ENCODE measurements at places on chromosomes 6 and 20. TPM values are rescaled to one million over a fixed set of nuclear protein-coding genes. Genes with fewer than 3 reads are reported as not detected.
A peak's percentile ranks its signal among the peaks of the same experiment; 100 is the strongest.

DNA sequence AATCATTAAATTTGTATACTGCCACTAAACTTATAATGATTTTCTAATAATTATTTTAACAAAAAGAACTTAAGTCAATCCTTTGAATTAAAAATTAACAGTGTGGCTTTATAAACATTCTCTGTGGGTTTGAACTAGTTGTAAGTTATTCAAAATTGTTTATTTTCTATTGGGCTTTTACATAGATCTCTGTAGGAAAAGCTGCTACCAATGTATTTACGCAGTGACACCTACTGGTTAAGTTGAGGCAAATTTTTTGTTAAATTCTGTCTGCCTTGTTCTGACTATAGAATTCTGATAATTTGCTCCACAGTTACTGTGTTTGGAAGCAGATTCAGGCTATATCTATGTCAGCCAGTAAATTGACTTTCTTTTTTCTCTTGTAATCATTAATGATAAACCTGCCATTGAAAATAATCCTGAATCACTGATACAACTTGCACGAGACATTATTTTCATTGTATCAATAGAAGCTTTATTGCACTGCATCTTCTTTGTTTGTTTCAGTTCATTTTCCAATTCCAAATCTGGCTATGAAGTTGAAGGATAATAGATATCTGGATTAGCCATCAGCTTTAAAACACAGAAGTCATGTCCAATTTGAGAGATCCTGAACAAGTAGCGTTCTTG lies 66.0 kb upstream of the UTRN start:
- DNase-seq = no peak

Gene SLC26A8
- not detected for total RNA-seq

DNA sequence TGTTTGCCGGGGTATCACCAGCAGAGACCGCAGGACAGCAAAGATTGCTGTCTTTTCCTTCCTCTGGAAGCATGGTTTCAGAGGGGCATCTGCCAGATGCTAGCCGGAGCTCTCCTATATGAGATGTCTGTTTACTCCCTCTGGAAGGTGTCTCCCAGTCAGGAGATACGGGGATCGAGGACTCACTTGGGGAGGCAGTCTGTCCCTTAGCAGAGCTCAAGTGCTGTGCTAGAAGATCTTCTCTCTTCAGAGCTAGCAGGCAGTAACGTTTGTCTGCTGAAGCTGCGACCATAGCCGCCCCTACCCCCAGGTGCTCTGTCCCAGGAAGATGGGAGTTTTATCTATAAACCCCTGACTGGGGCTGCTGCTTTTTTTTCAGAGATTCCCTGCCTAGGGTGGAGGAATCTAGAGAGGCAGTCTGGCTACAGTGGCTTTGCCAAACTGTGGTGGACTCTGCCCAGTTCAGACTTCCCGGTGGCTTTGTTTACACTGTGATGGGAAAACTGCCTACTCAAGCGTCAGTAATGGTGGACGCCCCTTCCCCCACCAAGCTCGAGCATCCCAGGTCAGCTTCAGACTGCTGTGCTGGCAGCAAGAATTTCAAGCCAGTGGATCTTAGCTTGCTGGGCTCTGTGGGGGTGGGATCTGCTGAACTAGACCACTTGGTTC lies 133.0 kb upstream of the FLRT3 start:
- DNase-seq = no peak

GRCh38 chr6:28943557-28944411 lies 20.0 kb upstream of the TRIM27 start:
- DNase-seq = peak; percentile 79

Gene PPIL6
- 2.5 TPM for total RNA-seq

Gene WFDC12
- not detected for total RNA-seq

DNA sequence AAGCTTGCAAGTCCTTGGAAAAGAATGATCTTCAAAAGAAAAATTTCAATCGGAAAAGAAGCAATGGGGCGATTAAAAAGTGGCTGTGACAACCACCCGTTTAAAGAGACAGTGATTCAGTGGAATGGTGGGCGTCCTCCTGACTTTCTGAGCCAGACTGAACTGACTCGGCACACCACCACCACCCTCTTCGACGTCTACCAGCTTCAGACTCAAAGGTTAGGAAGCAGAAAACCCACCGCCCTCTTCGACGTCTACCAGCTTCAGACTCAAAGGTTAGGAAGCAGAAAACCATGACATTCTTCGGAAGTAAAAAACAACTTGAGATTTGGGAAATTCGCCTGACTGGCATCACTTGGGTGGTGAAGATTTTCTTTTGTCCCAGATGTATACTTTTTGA lies 28.3 kb upstream of the IRF4 start:
- DNase-seq = no peak

GRCh38 chr6:36463676-36464075 lies 20.9 kb downstream of the KCTD20 start:
- DNase-seq = no peak

DNA sequence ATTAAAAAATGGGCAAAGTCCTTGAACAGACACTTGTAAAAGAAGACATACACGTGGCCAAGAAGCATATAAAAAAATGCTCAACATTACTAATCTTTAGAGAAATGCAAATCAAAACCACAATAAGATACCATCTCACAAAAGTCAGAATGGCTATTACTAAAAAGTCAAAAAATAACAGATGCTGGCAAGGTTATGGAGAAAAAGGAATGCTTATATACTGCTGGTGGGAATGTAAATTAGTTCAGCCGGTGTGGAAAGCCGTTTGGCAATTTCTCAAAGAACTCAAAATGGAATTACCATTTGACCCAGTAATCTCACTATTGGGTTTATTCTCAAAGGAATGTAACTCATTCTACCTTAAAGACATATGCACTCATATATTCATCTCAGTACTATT lies 166.6 kb downstream of the KHDC1L start:
- no peak for DNase-seq

DNA sequence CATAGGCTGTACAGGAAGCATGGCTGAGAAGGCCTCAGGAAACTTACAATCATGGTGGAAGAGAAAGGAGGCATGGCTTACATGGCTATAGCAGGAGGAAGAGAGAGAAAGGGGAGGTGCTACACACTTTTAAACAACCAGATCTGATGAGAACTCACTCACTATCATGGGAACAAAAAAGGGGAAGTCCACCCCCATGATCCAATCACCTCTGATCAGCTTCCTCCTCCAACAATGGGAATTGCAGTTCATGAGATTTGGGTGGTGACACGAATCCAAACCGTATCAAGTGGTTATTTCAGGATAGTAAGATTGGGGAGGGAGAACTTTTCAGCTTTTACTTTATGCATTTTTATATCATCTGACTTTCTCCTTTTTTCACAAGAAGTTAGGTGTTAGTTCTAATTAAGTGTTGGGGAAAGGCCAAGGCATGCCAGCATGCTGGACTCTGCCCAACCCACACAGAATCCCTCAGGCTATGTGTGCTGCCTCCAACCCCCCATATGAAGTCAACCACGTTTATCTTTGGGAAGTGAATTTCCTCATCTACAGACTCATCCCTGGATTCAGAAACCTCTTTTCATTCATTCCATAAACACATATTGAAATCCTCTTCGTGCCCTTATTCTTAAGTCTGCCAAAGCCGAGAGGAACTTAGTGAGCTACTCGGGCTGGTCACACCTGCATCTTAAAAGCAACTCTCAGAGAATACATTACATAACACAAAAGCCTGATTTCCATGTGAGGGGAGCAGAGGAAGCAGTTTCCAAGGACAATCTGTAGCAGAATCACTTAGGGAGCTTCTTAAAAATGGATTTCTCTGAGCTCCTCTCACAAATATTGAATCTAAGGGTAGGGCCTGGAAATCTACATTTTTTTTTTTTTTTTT lies 16.7 kb upstream of the CLIC5 start:
- DNase-seq = no peak

DNA sequence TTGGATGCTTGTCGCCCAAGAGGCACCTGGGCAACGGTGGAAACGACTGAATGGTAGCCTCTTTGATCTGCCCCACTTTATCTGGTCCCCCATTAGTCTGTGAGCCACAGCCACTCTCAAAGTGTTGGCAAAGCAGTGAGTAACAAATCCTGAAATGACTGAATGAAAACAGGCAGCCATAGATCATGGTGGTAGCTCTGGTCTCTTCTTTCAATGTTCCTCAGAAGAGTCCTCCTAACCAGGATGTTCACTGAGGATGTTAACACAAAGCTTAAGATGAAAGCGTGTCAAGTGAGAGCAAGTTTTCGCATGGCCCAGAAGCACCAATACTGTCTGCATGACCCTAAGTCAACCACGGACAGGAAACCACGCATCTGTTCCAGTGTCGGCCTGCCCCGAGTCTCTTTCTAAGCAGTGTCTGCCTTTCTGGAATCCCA lies 107.3 kb downstream of the IRF4 start:
- DNase-seq = no peak

Gene GHRH
- total RNA-seq = not detected

Gene MYBL2
- 0.84 TPM for total RNA-seq

- no peak for DNase-seq
Measured at GRCh38 chr20:38303908-38304379, at the start of gene BPI. BPI (plus strand) TSS chr20:38304156; CDS start chr20:38304224, 68 bp downstream.

Gene DAAM2
- total RNA-seq = 16.1 TPM

GRCh38 chr6:115969207-115969929 lies 91.3 kb downstream of the FRK start:
- no peak for DNase-seq

Gene GSTA3
- not detected for total RNA-seq

GRCh38 chr6:141164042-141164743 lies 968.5 kb upstream of the GJE1 start:
- DNase-seq = peak; percentile 28

- DNase-seq = peak; percentile 41
Measured at GRCh38 chr20:58228484-58229197, at the start of gene ANKRD60. ANKRD60 (minus strand) TSS chr20:58228653; CDS start chr20:58228653, 0 bp downstream.

Gene FNDC11
- total RNA-seq = 0.15 TPM

GRCh38 chr6:149544646-149545257 lies 1.1 kb downstream of the PPIL4 start:
- DNase-seq = no peak

Gene RUNX2
- total RNA-seq = 0.79 TPM

Gene ENPP5
- 3.2 TPM for total RNA-seq

DNA sequence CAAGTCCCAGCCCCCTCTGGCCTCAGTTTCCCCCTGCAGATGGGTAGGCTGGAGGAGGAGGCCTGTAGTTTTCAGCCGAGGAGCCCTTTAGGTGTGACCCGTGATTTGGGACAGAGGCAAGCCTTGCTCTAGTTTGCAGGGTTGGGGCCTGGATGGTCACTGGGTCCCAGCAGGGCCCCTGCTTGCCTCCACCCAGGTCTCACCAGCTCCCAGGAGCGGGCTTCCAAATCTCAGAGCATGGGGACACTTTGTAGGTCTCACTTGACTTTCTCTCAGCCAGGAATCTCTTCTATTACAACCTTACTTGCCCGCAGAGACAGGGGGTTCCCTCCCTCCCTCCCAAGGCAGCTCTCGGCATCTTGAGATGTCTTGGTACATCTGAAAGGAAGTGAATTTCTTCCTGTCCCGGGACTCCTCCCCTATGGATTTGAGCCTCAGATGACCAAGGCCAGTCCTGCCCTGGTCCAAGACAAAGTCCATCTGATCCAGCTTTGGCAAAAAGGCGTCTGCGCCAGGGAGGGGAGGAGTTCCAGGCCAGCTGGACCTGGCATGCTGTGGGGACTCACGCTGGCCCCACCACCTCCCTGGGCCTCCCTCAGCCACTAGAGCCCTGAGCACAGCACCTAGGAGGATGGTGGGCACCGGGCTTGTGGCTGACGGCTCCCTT lies 47.4 kb downstream of the SRC start:
- DNase-seq = peak; percentile 20

Gene TAGAP
- 2.1 TPM for total RNA-seq

- peak; percentile 73 for DNase-seq
Measured at GRCh38 chr6:24910961-24911725, 24.6 kb downstream of the RIPOR2 start.

- DNase-seq = no peak
Measured at GRCh38 chr20:24572140-24572539, 102.7 kb downstream of the SYNDIG1 start.

DNA sequence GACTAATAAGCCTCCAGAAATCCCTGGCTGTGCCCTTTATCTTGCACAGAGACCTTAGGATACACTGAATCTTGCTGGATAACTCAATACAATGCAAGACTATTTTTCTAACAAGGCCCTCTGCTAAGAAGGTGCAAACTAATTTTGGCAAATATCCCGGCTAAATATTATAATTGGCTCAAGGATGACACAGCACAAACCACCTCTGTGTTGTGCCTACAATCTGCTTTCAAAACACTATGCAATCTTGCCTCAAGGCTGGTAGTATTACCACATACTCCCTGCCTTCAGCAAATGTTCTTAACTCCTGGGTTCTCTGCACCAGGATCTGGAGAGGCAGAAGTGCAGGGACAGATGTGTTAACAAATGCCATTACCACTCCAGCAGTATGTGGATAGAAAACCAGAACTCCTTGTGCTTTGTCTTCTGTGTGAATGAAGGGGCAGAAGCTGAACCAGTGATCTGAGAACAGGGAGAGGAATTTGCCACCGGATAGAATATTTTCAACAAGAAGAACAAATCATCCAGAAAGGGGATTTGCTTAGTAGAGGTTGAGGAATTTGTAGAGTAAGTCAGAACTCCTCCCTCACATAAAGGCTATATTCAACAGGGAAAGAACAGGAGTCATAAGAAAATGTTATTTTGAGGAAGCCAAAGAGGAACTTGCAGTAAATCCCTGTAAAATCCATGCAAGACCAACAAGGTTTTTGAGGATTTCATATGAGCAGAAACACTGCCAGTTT lies 74.1 kb upstream of the SLC4A11 start:
- no peak for DNase-seq

Gene EGFL8
- total RNA-seq = 7.7 TPM

GRCh38 chr6:20605581-20605980 lies 71.3 kb downstream of the CDKAL1 start:
- no peak for DNase-seq

- DNase-seq = no peak
Measured at GRCh38 chr6:159203304-159204005, 34.3 kb downstream of the FNDC1 start.

Gene SLC12A5
- 1.3 TPM for total RNA-seq

DNA sequence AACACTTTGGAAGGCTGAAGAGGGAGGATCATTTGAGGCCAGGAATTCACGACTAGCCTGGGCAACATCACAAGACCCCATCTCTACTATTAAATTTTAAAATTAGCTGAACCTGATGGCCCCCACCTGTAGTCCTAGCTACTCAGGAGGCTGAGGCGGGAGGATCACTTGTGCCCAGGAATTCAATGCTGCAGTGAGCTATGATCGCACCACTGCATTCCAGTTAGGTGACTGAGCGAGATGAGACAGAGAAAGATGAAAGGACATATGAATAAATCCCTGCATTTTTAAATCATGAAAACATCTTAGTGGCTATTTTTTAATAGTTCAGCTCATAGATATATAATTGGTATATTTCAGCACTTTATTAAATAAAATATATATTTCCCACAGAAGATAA lies 93.8 kb downstream of the GPR63 start:
- no peak for DNase-seq

Gene EFCAB8
- not detected for total RNA-seq

Gene FUT9
- total RNA-seq = not detected

- DNase-seq = no peak
Measured at GRCh38 chr6:5401845-5402738, 140.8 kb downstream of the FARS2 start.

GRCh38 chr6:106090001-106090400 lies 3.9 kb downstream of the PRDM1 start:
- no peak for DNase-seq
